ENCODE measurements at places on chromosomes 2 and 18.

DNA sequence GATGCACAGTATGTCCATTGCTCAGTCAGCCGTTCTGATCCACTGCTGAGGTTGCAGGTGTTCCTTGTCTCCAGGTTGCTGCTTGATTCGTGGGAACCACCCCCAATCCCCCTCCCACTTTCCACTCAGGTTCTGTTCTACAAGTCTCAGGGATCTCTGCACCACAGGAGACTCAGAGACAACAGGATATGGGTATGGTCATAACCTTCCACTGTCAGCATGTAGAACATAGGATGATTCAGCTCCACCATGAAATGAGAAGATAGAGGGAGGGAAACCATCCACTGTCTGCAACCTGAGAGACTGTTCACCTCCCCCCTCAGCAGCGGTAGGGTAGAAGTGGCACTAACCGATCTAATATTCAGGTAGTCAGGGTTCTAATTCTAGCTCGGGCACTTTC, 19.0 kb upstream of the KLF7 start:
- no peak for DNase-seq

- DNase-seq: no peak
These were observed 787.2 kb downstream of the RNF144A start for GRCh38 chr2:7704296-7704865.

- DNase-seq: no peak
These were observed 796 bp downstream of the AOX1 start for GRCh38 chr2:200586644-200586975.

DNA sequence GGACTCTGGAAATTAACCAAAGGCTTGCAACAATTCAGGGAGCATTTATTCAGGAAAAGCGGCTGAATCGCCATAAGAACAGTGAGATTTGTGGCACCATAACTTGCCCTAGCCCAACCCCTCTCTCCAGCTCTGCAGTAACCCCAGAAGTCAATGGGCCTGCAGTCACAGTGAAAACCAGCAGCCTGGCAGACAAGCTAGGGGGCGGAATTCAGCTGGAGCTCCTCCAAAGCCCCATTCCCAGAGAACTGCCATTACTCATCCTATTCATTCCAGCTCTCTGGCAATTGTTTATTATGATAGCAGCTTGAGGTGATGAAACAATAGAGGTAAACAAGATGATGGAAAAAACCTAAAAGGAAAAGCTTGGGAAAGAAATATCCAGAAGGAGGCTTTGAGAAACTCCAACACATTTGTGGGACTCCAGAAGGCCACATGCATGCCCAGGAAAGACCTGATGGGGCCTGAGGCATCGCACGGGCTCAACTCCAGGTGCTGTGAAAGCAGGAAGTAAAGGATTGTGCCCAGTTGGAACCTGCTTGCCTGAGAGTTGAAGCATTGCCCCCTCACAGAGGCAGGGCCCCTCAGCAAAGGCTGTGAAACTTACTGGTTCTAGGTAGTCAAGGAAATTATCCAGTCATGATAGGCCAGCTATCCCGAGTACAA, 126.7 kb downstream of the TWIST2 start:
- no peak for DNase-seq

DNA sequence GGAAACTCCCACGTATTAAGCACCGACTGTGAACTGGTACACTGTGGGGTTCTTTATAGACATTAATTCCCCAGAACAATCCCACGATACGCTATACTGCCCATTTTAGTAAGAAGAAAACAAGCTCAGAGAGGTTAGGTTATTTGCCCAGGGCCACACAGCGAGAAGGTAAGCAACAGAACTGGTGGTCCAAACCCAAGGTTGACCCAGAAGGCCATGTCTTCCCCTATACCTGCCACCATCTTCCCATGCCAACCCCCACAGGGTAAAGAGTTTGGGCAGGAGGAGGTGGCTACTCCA, 69.9 kb downstream of the MARCO start:
- no peak for DNase-seq

GRCh38 chr2:84800194-84800805, 80.6 kb downstream of the TRABD2A start:
- no peak for DNase-seq

DNA sequence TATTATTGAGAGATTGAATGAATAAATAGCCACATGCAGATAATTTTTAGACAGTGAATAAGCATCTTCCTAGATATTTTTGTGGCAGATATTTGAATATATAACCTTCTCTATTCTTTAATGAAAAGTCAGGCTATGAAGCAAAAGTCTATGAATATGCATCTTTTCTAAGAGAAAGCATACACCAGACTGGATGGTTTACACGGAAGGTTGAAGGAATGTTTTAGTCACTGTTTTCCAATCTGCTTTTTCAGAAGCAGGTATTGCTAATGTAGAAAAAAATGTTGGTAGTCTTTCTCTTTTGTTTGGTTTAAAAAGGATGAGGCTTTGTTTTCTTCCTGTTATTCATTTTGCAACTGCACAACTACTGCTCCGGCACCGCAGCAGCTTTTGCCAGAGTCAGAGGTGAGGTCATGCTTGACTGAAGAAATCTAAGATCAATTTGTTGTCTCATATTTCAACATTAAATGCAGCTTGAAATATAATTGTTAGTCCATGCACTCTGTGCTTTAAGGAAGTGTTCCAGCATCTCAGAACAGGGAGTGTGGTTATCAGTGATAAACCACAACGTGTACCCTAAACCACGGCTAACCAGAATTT, 1540.8 kb upstream of the PIK3C3 start:
- DNase-seq: no peak

All from RWPE2 (cell line).